ENCODE measurements at places on chromosomes 5 and 9.

GRCh38 chr5:53480416-53481158 lies at the start of gene FST:
Gene FST, plus strand, starts transcription at chr5:53480629. Its CDS starts 163 bp downstream, at chr5:53480792.
- peak; percentile 24 for DNase-seq

GRCh38 chr5:128213340-128213739 lies 129.8 kb downstream of the SLC12A2 start:
- peak; percentile 42 for DNase-seq

DNA sequence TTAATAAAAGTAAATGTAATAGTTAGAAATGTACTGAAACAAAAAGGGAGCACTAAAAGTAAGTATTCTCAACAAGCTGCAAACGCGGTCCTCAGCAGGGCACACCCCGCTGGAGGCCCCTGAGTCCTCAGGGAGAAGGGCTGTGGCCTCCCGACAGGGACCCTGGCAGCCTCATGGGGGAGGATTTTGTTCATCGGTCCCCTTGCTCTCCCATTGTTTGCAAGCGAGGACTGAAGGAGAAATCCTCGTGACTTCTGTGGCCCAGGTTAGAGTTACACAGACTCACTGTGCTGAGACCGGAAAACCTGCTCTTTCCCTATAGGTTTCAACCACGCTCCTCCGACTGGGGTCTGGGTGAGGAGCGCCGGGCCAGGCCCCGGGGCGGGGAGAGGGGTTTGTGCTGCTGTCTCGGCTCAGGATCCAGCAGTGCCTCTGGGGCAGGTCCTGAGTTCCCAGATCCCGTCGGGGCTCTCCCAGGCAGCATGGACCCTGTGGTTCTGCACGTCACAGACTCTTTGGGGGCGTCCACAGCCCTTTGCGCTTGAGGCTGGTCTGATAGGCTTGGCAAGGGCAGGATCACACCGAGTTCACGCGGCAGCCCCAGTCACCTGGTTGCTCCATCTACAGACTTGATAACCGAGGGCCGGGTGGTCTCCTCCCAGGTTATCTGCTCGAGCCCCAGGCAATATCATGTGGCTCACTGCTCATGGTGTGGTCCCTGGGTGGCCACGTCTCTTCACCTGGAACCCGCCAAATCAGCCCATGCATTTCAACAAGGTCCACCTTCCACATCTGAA lies 38.8 kb downstream of the MRPL36 start:
- DNase-seq: no peak

- peak; percentile 33 for DNase-seq
These were observed 19.3 kb downstream of the SLC6A7 start for GRCh38 chr5:150209099-150209635.

DNA sequence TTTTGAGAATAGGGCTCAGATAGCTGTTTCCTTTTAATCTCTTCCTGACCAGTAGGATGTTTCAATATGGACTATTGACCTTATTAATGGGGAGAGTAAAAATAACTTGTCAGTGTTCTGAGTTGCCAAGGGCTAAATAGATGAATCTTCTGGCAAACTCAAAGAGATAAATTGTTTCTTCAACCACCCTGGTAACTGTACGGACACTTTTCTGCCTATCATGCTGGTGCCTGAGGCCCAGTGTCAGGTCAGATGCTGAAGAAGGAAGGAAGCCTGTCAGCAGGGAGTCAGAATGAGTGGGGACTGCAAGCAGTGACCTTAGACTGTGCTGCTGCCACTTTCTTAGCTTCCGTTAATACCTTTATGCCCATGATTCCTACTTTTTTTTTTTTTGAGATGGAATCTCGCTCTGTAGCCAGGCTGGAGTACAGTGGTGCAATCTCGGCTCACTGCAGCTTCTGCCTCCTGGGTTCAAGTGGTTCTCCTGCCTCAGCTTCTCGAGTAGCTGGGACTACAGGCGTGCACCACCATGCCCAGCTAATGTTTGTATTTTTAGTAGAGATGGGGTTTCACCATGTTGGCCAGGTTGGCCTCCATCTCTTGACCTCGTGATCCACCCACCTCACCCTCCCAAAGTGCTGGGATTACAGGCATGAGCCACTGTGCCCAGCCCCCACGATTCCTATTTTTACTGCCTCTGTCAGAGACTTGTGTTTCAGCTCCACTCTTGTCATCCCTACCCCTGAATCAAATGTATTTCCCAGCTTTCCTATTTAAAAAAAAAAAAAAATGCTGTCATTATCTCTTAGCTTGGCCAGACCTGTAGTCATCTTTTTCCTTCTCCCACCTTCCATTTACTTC lies 33.7 kb downstream of the TGFBR1 start:
- no peak for DNase-seq

DNA sequence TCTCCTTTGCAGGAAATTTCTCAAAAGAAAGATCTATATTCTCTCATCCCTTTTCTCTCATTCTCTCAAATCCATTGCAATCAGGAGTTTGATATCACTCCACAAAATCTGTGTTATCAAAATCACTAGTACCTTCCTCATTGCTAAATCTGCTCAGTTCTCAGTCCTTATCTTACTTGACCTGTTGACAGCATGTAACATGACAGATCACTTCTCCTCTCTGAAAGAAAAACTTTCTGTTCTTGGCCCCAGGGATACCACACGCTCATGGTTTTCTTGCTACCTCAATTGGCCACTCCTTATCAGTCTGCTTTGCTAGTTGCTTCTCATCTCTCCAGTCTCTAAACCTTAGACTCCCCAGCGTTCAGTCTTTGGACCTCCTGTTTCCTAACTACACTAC lies 22.1 kb downstream of the SRP19 start:
- DNase-seq: no peak

GRCh38 chr9:36135741-36136271 lies 727 bp upstream of the GLIPR2 start:
- DNase-seq: no peak

- peak; percentile 68 for DNase-seq
These were observed 47.8 kb upstream of the IER5L start for GRCh38 chr9:129225815-129226214.

DNA sequence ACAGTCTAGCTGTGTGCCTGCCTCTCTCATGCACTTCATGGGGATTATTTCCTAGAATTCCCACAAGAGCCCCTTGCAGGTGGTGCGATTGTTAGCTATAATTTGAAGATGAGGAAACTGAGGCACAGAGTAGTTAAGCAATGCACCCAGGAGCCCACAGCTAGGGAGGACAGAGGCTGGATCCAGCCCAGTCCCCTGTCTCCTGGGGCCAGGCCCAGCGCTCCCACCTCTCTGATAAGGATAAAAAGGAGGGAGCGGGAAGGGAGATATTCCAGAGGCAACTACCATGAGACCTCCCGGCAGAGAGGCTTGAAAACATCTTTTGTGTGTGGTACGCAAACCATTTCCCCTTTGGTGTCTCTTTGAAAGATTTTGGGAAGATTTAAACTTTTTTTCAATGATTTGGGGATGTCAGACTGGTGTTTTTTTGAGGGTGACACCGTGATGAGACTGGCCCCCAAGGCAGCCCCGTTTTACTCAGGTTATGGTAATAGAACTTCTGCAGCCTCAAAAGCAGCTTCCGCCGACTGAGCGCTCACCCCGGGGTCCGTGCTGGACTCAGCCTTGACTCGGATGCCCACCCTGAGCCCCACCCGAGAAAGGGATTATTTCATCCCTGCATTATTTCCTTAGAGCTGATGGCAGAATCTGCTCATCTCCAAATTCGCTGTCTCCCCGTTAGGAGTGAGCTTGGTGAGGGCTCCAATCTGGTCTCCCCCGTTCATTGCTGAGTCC lies 144.7 kb upstream of the IER5L start:
- no peak for DNase-seq

DNA sequence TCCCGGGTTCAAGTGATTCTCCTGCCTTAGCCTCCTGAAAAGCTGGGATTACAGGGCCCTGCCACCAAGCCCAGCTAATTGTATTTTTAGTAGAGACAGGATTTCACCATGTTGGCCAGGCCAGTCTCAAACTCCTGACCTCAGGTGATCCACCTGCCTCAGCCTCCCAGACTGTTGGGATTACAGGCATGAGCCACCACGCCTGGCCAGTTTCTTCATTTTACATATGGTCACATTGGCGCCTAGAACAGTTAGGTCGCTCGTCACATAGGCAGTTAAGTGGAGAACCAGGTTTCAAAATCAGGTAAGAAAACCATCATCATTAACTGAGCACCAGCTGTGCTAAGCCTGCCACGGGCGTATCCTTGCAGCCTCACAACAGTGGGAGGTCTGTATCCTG lies 36.1 kb downstream of the OLFML2A start:
- DNase-seq: no peak

- DNase-seq: no peak
These were observed 42.8 kb downstream of the SHB start for GRCh38 chr9:38026021-38026809.

GRCh38 chr9:114643896-114644295 lies 13.7 kb downstream of the TEX53 start:
- DNase-seq: no peak

GRCh38 chr5:77645158-77645994 lies 6.9 kb upstream of the OTP start:
- peak; percentile 62 for DNase-seq

DNA sequence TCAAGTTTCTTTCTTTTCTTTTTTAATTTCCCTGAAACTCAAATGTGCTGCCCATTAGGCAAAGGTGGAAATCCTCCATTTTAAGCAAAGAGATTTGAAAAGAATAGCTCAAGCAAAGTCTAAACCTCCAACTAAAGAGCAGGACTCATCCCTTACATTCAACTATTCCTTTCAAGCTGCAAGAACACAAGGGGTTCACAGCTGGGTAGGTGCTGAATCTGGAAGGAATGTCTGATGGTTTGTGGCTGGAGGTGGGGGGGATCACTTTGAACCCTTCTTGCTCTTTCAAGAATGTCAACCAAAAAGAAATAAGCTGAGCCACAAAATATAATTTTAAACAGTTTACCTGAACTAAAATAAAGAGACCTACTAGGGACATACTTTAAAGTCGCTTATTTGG lies 375.7 kb upstream of the CDH10 start:
- DNase-seq: no peak

GRCh38 chr5:10351199-10351905 lies 2.1 kb upstream of the MARCHF6 start:
- DNase-seq: no peak

DNA sequence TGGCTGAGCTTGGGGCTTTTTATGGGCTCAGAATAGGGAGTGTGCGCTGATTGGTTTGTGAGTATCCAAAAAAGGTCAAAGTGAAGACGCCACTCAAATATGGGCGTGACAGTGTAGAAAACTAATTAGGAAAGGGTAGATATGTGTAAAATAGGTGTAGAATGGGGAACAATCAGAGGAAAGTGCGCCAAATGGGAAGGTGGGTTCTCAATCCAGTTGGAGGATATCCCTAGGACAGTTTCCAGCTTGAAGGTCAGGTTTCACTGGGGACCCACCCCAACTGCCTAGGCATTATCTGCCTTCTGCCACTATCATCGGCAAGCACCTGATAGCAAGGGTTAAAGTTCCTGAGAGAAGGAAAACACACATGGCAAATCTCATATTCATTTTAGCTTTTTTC lies 9.3 kb upstream of the MOCS2 start:
- no peak for DNase-seq

DNA sequence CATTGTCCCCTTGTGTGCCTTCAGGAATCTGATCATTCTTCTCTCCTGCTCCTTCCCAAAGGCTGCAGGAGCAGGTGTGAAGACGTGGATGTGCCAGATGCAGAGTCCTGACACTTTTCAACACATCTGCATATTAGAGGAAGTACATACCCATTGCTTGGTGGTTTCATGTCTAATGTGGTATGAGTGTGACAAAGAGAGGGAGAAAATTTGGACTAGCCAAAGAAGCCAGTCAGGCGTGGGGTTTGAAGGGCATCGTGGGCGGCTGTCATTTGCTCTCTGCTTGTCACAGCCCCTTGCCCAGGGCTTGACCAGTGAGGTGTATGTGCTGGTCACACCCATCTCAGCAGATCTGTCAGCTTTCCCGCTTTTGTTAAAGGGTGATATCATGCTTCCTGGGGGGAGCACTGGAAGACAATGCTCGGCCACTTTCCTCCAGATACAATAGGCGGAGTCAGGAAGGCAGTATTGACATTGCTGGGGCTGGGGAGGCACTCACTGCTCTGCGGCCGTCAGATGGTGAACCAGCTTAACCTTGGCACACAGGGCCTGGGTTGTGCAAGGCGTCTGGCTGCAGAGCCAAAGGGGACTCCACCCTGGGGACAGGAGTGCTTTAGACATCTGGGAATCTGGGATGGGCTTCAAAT lies 8.6 kb downstream of the TEK start:
- DNase-seq: no peak

DNA sequence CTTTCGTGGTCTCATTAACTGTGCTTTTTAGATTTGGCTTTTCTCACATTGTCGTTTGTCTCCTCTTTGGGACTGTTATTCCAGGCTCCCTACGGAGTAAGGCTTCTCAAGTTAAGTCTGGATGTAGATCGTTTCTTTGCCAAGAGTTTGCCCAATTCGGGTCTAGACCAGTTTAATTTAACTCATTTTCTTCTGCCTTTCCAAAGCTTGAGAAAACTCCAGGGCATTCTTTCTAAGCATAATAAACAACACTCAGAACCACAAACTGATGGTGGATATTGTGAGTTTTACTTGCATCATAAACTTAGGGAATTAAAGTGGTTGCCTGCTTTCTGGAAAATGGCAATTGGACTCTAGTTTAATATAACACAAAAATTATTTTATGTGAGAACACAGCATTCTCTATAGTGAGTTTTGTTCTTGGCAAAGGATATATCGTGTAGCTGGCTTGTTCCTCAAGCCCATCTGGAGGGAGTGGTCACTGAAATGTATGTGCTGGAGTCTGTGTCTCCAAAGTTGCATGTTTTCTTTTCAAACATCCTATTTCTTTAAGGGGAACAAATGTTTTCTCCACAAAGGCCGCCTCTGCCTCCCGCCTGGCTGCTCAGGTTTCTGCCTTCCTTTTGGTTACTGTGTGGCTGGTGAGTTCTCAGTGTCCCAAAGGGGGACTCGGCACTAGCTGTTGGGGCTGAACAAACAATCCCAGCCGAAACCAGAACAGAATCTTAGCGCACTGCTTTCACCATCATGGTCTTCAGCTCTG lies 211.3 kb upstream of the FBN2 start:
- no peak for DNase-seq

GRCh38 chr5:443239-444151 lies 519 bp downstream of the EXOC3 start:
- DNase-seq: peak; percentile 51

GRCh38 chr5:59037941-59038797 lies 455.3 kb downstream of the RAB3C start:
- no peak for DNase-seq

GRCh38 chr9:97703437-97704344 lies 6.6 kb upstream of the XPA start:
- DNase-seq: peak; percentile 29

All from stimulated activated naive CD8-positive, alpha-beta T cell treated with anti-CD3 and anti-CD28 coated beads, Interleukin-15, Interleukin-2, amounts not matched to agents 100 U/mL and 50 U/mL, for 24 hours (primary cell).